ENCODE measurements at places on chromosomes 16 and 17.

GRCh38 chr16:52526116-52526828 lies 20.7 kb downstream of the TOX3 start:
- DNase-seq, result no peak

GRCh38 chr16:78352184-78352583 lies 252.7 kb downstream of the WWOX start:
- no peak for DNase-seq

GRCh38 chr17:61307905-61308886 lies 91.4 kb upstream of the TBX2 start:
- no peak for DNase-seq

DNA sequence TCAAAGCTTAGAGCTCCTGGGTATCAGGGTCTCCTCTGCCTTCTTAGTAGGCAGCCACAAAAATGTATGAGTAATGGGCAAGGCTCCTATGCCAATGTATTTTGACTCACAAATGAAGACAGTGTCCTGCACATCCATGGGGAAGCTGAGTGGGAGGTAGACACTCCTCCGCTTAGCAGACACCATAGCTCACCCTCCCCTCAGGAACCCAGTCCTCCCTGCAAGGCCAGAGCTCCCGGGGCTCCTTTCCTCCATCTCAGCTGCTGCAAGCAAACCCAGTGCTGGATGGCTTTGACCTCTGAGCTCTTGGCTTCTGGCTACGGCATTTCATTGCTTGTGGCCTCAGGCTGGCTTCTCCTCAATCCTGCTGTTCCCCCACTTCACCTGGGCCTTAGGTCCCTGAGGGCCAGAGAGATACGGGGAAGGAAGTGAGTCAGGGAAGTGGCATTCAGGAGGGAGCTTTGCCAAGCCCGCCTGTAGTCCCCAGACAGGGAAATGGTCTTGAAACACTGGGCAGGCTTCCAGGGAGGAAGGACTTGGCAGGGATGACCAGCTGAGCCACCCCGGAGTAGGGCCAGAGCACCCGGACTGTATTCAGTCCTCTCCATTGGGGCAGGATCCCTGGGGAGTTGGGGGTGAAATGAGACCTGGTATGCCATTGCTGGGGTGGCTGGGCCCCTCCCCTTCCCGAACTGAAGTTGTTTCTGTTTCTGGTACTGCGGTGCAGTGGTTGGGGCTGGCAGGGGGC lies 4.5 kb downstream of the ABCC3 start:
- DNase-seq, result no peak

GRCh38 chr17:19238167-19238505 lies 970 bp downstream of the EPN2 start:
- DNase-seq, result no peak

DNA sequence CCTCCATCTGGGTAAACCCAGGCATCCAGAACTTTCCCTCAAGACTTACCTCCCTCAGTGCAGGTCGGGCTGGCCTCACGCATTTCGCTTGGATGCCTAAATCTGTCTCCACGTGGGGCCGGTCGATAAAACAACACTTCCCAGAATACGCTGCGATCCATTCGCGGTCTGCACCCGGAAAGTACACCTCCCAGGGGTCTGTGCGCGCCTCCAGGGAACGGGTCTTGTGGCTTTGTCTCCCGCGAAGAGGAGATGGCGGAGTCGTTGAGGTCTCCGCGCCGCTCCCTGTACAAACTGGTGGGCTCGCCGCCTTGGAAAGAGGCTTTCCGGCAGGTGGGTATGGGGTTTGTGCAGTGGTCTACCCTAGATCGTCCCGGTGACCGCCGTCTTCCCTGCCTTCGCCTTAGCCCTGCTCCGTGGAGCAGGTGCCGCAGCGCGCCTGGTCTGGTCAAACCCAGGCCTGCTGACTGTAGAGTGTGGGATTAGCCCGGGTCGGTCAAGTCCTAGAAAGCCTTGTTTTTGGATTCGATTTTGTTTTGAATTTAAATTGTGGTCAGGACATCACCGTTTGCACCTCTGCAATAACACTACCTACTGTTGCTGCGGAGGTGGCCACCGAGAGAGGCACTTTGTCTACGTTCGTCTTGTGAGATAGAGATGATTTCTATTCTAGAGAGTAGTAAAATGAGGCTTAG lies at the start of gene RPAIN:
Gene RPAIN (plus strand): TSS at position 224 of the 695 bp plus-strand sequence. CDS start 29 bp downstream, at position 253.
- peak; percentile 88 for DNase-seq

DNA sequence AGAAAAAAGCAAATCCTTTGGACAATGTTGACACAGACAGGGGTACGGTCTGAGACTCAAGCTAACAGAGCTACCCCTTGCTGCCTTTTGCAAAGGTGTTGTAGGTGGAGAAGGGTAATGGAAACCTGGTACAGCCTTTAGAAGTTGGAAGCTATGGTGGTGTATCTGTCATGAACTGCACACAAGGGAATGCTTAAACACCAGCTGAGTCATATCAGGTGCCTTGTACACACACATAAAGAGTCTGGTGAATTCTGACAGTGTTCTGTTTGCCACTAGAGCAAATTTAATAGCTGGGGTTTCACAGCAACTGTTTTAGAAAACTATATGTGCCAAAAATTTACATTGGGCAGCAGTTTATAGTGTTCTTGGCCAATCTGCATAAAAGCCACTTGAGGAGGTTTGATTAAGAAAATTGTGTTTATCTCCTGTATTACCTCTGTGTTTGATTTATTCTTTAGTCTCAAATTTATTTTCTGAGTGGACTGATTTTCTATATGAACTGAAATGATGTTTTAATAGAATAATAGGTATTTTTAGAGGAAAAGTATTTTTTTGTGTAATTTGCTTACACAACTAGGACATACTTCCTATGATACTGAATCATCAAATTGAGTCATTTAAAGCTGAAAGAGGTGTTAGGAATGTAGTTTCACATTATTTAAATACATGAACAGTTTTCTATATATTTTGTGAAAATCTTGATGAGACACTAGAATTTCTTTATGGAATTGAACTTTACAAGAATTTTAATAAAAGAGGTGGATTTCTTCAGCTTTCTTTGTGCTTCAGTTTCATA lies 136.9 kb downstream of the MAP2K6 start:
- DNase-seq, result no peak

- DNase-seq, result no peak
These were observed 12.7 kb upstream of the NSMCE1 start for GRCh38 chr16:27281243-27281642.

GRCh38 chr17:36535669-36536081 lies 888 bp downstream of the PIGW start:
- DNase-seq, result no peak

DNA sequence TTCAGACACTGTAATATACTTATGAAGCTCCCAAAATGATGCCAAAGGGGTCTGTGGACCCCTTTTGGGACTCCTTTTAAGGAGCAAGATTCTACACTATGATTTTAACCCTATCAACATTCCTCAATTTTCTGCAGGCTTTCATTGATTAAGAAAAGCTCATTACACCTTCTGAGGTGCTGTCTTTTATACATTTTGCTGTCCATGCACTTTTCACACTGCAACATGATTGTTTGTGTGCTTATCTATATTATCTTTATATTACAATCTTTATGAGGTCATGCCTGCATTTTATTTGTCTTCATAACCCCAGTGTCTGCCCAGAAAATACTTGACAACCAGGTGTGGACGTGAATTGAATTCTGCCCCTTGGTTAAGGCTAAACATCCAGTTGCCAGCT lies 482.6 kb upstream of the ZFHX3 start:
- DNase-seq, result no peak

- no peak for DNase-seq
These were observed 921 bp downstream of the RND2 start for GRCh38 chr17:43025766-43026537.

GRCh38 chr16:4142268-4142667 lies 26.0 kb upstream of the ADCY9 start:
- DNase-seq, result peak; percentile 80

- no peak for DNase-seq
These were observed 40.7 kb downstream of the DUSP14 start for GRCh38 chr17:37530420-37530819.

GRCh38 chr16:30121741-30122571 lies 1.1 kb downstream of the MAPK3 start:
- no peak for DNase-seq

GRCh38 chr16:28982949-28983348 lies 1.9 kb upstream of the LAT start:
- DNase-seq, result no peak

DNA sequence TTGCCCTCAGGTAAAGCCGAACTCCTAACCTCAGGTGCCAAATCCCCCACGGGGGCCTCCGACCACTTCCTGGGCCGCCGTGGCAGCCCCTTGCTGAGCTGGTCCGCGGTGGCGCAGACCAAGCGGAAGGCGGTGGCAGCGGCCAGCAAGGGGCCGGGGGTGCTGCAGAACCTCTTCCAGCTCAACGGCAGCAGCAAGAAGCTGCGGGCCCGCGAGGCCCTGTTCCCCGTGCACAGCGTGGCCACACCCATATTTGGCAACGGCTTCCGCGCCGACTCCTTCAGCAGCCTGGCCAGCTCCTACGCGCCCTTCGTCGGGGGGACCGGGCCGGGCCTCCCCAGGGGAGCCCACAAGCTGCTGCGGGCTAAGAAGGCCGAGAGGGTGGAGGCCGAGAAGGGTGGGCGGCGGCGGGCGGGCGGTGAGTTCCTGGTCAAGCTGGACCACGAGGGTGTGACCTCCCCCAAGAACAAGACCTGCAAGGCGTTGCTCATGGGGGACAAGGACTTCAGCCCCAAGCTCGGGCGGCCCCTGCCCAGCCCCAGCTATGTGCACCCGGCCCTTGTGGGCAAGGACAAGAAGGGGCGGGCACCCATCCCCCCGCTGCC lies 51.6 kb downstream of the ACTG1 start:
- no peak for DNase-seq

DNA sequence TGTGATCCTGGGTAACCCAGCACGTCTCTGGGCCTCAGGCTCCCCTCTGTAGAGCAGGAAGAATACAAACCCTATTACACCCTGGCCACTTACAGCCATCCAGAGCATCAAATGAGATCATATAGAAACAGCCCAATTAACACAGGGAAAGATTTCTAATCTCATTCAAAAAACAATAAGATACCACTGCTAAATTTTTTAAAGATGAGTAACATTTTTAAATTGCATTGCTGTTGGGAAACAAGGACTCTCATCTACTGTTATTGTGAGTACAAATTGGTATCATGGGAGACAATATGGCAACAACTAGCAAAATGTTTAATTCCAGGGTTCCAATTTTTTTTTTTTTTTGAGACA lies 41.1 kb downstream of the SRL start:
- DNase-seq, result no peak

GRCh38 chr16:24062270-24062817 lies 193.8 kb upstream of the CACNG3 start:
- DNase-seq, result no peak

- no peak for DNase-seq
These were observed 239.1 kb upstream of the TOX3 start for GRCh38 chr16:52786091-52786490.

- DNase-seq, result no peak
These were observed 56.3 kb downstream of the COX10 start for GRCh38 chr17:14125518-14126137.

- DNase-seq, result peak; percentile 32
These were observed at the start of gene NHERF2 for GRCh38 chr16:2026461-2027023. NHERF2 (plus strand) TSS chr16:2026902; CDS start chr16:2027006, 104 bp downstream.

- no peak for DNase-seq
These were observed 282.5 kb upstream of the SALL1 start for GRCh38 chr16:51433599-51433998.

GRCh38 chr17:199806-200545 lies 18.5 kb upstream of the DOC2B start:
- DNase-seq, result no peak

GRCh38 chr17:47368262-47368661 lies 44.5 kb downstream of the EFCAB13 start:
- DNase-seq, result no peak

DNA sequence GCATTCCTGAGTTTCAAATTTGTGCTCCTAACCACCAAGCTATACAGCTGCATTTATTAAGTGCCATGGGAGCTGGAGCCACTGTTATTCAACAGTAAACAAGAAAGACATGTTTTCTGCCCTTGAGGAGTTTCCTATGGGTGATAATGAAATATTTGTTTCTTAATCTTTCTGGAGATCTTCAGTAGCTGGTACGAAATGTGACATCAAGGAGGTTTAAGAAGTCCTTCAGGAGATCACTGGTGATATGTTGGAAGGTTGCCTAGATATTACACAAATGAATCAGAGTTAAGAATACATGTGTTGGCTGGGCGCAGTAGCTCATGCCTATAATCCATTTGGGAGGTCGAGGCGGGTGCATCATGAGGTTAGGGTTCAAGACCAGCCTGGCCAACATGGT lies 14.9 kb downstream of the RHOT1 start:
- DNase-seq, result no peak

GRCh38 chr16:82567175-82567574 lies 59.6 kb upstream of the CDH13 start:
- no peak for DNase-seq

DNA sequence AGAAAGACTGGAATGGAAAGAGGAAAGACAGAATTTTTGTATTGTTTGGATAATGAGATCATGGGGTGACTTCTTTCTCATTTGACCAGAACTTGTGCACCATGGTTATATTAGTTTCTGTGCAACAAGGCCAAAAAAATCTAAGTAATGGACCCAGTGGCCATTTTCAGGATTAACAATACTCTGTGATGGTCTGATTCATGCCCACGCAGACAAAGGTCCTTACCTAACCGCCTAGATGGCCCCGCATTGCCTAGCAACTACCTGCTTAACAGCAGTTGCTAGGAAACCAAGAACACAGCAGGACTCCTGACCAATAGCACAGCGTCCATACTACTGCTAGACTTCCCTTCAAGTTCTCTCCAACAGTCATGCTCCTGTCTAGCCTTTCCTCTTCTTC lies 22.4 kb downstream of the MIS12 start:
- no peak for DNase-seq

- no peak for DNase-seq
These were observed 55.6 kb upstream of the MAP3K14 start for GRCh38 chr17:45372325-45372869.

DNA sequence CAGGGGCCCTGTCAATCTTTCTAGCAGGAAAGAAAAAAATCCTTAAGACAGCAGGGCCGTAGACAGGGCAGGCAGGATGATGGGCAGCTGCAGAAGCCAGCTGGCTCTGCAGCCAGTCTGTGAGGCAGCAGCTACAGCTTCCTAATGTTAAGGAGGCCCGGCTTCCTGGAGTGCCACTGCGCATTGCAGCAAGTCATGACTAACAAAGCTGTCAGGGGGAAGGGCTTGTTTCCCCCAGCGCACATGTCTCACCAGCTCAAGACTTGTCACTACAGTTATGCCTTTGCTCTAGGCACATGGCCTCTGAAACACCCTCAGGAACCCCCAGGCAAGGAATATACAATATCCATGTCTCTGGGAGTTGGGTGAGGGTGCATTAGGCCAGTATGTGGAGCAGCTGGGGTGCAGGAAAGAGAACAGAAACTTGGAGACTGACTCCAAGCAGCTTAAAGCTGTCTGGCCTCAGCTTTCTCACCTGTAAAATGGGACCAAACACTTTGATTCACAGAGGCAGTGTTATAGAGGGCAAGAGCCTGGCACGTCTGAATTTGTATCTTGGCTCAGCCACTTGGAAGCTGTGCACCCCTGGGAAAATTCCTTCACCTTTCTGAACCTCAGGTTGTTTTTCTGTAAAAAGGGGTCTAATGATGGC lies 220.0 kb downstream of the HAPSTR1 start:
- no peak for DNase-seq

DNA sequence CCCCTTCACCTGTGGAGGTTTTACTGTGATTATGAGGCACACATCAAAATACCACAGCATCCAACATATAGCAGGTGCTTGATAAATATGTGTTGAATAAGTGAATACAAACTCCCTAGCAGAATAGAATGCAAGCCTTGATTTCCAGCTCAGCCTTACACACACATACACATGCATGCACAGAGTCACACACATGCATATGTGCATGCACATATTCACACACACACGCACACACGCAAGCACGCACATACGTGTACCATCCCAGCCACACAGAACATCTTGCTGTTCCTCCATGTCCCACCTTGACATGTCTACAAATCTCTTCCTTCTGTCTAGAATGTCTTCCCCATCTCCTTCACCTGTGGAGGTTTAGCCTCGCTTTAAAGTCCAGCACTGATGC lies 160.1 kb downstream of the GRIN2A start:
- DNase-seq, result no peak

All from CD4-positive, alpha-beta T cell treated with Interleukin-17A for 1 hour (primary cell).